ENCODE measurements at places on chromosomes 3 and 15.

DNA sequence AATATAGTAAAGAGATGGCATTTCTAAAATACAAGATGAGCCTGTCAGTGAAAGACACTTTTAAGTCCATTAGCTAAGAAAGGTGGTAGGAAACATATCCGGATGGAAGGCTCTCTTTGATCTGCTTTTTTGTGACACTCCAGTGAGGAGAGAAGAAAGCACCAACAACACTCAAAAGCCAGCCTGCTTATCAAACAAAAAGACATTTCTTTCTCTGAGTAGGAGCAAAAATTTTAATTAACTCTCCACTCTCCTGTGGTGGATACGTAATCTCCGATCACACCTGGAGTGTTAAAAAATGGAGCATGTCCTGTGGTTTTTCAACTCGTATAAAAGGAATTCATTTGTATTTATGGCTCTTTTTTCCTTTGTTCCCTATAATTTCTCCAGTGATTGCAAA, 65.3 kb downstream of the OXNAD1 start:
- no peak for DNase-seq

GRCh38 chr15:43285609-43286037, 18.9 kb upstream of the TGM5 start:
- DNase-seq = peak; percentile 77

DNA sequence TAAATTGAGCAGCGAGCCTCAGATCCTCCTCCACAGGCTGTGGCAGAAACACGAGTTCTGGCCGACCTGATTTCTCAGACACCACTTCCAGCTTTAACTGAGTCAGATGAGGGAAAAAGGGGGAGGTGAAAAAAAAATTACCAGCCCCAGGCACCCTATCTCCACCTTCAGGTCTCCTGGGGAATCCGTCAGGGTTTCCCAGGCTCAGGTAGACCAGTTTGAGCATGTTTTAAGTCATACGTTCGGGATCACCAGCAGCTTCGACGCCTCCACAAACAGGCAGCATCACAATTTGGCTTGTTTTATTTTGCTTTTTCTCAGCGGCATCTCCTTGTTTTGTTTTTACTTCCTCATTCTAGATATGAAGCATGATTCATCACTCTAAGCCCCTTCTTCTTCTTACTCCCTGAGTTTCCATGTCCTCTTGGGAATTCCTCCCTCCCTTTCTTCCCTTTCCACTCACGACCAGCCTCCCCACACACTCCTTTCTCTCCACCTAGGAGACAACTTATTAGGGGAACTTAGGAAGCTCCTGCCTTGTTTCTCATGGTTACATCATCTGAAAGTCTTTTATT, 190.1 kb downstream of the ZNF621 start:
- no peak for DNase-seq

GRCh38 chr3:52787246-52787645, 7.3 kb upstream of the ITIH3 start:
- DNase-seq = no peak

GRCh38 chr15:39939487-39940452, 5.9 kb downstream of the EIF2AK4 start:
- no peak for DNase-seq

All from activated CD4-positive, alpha-beta T cell treated with anti-CD3 and anti-CD28 coated beads, Interleukin-2, amount 10 ng/mL, durations not matched to agents 7 days and 5 days (primary cell).